Activated B cell treated with CpG ODN at 0.5 μM for 24 hours (primary cell): ENCODE measurements at places on chromosomes 5 and 9.

- DNase-seq: no peak
Observed at GRCh38 chr5:16903480-16904300, 32.4 kb downstream of the MYO10 start.

DNA sequence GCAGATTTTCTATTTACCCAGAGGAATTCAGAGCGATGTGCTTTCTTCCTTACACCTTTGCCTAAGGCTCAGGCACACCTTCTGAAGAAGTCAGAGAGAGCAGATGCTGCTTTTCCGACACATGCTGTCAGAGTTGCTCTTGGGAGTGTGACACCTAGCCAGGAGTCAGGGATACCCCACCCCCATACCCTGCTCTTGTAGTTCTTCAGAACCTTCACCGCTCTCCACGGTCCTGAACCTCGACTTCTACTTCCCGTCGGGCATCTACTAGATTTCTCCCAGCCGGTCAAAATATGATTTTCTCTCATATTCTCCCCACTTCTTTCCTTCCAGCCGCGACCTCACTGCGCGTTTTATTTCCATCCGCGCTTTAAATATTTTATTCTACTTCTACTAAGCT is 1.7 kb downstream of the GRIN3A start:
- DNase-seq: no peak

GRCh38 chr5:109328626-109329025 is 81.1 kb downstream of the PJA2 start:
- no peak for DNase-seq

DNA sequence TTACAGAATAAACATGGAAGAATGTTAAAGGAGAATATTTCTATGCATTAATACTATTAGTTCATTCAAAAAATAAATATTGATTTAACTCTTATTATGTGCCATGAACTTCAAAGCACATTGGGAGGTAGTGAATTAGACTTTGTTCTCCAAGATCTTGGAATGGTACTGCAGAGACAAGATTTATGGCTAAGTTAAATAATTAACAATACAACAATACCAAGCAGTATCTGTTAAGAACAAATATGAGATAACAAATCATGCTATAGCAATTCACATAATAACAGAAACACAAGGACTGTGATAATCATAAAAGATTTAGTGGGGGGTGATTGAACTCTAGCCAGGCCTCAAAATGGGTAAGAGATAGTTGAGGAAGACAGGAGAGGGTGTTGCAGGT is 11.6 kb downstream of the NMUR2 start:
- no peak for DNase-seq

GRCh38 chr9:137453643-137454081 is 5.5 kb downstream of the NSMF start:
- peak; percentile 61 for DNase-seq

DNA sequence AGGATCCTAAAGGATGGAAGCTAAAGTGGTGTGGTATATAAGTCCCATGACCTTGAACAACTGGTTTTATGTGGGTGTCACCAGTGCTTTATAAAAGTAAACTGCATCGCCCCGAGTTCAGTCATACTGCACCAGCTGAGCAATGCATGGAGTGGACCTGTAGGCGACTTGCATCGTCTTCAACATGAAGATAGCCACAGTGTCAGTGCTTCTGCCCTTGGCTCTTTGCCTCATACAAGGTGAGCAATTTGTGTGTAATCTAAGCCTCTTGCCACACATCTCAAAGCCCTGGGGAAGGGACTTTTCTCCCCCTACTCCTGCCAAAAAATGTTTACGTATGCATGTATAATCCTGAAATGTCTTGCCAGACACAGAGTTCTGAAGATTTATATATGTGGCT is at the start of gene SPINK5:
TSS of gene SPINK5 (plus strand) at position 120 of the 400 bp plus-strand sequence. CDS start at position 185, 65 bp downstream.
- no peak for DNase-seq

DNA sequence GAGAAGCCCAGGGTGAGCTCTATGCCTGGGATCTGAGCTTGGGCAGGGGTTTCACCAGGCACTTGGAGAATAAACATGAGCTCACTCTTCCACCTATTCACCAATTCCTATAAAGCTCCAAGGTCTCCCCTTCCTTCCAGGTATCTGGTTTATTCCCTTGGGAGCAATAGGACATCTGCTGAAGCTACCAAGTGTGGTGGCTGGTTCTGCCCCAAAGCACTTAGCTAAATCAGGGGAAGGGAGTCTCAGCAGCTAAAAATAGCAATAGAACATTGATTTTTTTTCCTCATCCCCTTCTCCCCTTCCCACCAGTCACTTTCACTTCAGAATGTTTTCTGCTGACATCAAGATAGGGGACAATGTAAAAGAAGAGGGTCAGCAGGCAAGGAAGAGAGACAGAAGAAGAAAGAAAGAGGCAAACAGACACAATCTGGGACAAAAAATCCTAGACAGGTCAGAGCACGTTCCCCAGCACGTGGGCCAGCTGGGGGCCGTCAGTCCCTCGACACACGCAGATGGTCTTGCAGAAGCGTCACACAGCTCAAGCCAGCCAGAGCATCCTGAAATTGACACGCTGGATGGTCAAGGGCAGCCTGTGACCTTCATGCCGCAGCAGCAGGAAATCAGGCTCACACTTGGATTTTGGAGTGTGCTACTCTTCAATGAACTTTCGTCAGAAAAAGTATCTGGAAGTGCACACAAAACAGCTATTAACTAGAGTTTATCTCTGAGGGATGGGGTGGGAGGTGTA is 176.0 kb downstream of the ZNF608 start:
- DNase-seq: no peak

- DNase-seq: no peak
Observed at GRCh38 chr5:162190-162564, 29.1 kb upstream of the LRRC14B start.

DNA sequence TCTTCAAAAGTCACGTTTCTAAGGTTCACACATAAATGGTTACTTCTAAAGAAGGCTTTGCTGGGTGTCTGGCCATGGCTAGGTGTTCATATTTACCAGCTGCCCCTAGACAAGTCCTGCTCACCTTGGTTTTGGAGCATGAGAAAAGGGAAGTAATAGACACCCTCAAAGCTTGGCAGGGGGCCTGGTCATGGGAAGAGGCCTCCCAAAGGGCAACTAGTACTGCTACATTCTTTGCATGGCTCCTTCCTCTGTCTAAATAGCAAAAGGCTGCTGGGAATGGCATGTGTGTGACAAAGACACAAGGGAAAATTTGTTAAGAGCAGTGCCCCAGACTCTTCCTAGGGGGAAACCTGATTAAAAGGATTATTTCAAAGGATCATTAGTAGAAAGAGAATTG is 93.4 kb downstream of the NRG2 start:
- no peak for DNase-seq

DNA sequence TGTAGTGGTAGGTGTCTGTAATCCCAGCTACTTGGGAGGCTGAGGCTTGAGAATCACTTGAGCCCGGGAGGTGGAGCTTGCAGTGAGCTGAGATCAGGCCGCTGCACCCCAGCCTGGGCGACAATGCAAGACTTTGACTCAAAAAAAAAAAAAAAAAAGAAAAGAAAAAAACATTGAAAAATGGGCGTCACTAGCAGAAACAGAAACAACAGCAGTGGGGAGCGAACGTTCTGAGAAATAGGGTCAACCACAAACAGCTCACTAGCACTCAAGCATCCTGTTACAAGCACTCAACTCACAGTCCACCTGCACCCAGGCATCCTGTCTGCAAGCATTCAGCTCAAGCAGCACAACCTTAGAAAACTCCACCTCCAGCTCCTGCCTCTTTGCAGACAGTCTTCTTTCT is 17.2 kb downstream of the TRIM14 start:
- DNase-seq: peak; percentile 32

GRCh38 chr5:82509762-82510161 is 231.6 kb upstream of the RPS23 start:
- no peak for DNase-seq

GRCh38 chr9:10946676-10947410 is 334.0 kb upstream of the PTPRD start:
- DNase-seq: no peak

- no peak for DNase-seq
Observed at GRCh38 chr5:69416699-69417098, 1.8 kb downstream of the MARVELD2 start.
